ENCODE measurements at places on chromosomes 5 and 9.

GRCh38 chr9:106625259-106625789 is 237.6 kb upstream of the ZNF462 start:
- no peak for DNase-seq

DNA sequence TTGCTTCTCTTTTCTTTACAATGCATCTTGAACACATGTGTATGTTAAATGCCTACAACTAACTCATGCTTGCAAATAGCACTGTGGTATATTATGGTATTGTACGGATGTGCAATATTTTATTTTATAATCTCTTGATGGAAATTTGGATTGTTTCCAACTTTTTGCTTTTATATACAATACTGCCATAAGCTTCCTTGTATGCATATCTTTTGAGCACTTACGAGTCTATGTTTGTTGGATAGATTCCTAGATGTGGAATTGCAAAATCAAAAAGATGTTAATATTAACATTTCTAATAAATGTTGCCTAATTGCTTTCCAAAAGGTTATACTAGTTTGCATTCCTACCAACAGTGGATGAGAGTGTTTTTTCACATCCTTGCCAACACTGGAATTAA is 3.4 kb upstream of the GALNT12 start:
- DNase-seq, result no peak

DNA sequence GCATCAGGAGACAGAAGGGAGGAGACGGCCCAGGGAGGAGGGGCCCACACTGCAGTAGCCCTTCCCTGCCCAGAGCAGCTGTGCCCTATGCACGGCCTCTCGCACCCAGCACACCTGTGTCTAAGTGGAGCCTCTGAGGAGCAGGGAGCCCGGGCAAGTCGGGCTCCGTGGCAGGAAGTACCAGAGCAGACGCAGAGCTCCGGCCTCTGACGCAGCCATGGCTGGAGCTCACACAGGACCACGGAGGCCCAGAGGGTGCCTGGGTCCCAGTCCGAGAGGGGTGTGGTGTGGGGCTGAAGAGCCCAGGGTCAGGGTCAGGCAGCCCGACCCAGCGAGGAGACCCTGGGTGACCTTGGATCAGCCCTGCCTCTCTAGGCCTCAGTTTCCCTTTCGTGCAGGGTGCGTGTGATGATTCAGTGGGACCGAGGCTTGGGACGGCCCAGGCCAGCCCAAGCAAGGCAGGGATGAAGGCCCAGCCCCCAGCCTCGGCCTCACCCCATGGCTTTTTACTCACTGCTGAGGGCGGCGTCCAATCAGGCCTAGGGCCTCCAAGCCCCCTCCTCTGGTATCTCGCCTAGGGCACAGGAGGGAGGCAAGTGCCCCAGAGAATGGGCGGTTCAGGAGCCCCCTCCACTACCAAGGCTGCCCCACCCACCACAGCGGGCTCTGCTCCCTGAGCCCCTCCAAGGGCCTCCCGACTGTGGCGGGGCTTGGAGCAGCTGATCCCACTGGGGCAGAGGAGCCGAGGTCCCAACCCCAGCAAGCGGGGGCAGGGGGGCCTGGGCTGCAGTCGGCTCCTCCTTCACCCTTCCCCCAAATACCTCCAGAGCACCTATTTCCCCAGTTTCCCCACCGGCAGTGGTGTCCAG is 4.3 kb upstream of the AGPAT2 start:
- no peak for DNase-seq

- no peak for DNase-seq
Measured at GRCh38 chr9:104747245-104747564, 278 bp upstream of the NIPSNAP3A start.

DNA sequence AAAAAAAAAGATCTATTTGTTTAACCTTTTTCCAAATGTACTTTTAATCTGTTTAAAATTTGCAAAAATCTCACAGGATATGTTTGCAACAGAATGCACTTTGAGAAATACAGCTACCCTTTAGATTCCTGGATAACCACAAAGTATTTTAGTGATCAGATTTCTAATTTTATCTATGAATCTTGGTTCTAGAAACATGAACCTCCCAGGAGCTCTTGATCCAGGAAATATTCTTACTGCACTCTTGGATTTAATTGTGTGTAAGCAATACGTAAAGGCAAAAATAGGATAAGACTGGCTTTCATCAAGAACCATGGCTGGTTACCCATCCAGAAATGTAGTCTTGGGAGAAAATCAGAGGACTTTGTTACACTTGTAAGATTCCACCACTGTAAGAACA is 1581.8 kb upstream of the WWC1 start:
- DNase-seq, result no peak

- no peak for DNase-seq
Measured at GRCh38 chr5:108743319-108743718, 4.4 kb upstream of the FER start.

DNA sequence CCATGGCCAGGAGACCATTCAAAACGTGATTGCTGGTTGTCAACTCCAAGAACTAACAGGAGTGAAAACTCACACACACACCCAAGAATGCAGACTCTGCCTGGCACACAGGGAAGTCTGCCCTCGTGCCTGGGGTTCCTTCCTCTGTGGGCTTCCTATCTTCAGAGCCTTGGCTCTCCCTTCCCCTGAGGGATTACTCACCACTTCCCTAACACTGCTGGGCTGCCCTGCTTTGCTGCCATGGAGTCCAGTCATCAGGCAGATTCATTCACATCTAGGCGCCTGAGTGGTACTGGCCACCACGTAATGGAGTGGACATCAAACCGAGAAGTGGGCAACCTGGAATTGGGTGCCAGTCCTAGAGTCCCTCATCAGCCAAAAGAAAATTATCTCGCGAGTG is 76.4 kb upstream of the PRSS3 start:
- no peak for DNase-seq

- DNase-seq, result no peak
Measured at GRCh38 chr5:181133610-181134231, 2.8 kb upstream of the OR2V1 start.

- DNase-seq, result no peak
Measured at GRCh38 chr5:176781054-176781375, 29.3 kb upstream of the UNC5A start.

GRCh38 chr5:55582256-55582655 is 47.5 kb upstream of the PLPP1 start:
- no peak for DNase-seq

GRCh38 chr9:133509179-133510083 is 15.3 kb downstream of the MYMK start:
- DNase-seq, result no peak

- DNase-seq, result no peak
Measured at GRCh38 chr5:96329289-96329688, 103.8 kb downstream of the PCSK1 start.

DNA sequence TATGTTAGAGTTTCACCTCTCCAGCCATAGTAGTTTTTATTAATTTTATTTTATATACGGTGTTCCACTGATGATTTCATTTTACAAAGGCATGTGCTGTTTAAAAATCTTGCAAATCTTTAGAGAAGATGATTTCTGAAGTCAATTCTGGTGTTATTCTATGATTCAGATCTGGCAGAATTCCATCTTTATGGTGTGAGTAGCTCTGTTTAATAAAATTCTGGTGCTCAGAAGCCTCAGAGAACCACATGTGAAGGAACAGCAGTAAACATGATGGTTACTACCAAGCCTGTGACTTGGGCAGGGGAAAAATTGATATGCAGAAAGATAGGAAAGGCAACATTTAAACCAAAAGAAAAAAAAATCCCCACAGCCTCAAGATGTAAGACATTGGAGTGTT is 299.7 kb downstream of the NPR3 start:
- no peak for DNase-seq

- DNase-seq, result no peak
Measured at GRCh38 chr5:8905021-8905420, 640.9 kb downstream of the SEMA5A start.

DNA sequence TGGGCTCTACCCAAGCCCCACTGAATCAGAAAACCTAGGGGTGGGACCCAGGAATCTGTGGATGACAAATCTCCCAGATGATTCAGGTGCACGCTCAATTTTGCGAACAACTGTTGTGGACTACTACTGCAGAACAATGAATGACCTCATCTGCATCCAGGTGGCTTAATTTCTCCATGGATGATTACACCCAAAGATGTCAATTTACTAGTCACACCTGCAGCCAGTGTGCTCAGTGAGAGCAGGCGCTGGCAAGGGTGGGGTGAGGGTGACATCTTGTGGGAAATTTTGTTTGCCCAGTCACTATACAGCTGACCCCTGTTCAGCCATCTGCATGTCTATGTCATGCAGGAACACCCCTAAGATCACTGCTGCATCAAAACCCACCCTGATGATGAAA is 118.2 kb downstream of the ENTREP1 start:
- DNase-seq, result no peak

- DNase-seq, result no peak
Measured at GRCh38 chr9:130260816-130261765, 4.5 kb upstream of the HMCN2 start.

- no peak for DNase-seq
Measured at GRCh38 chr5:16809395-16810207, 126.5 kb downstream of the MYO10 start.

DNA sequence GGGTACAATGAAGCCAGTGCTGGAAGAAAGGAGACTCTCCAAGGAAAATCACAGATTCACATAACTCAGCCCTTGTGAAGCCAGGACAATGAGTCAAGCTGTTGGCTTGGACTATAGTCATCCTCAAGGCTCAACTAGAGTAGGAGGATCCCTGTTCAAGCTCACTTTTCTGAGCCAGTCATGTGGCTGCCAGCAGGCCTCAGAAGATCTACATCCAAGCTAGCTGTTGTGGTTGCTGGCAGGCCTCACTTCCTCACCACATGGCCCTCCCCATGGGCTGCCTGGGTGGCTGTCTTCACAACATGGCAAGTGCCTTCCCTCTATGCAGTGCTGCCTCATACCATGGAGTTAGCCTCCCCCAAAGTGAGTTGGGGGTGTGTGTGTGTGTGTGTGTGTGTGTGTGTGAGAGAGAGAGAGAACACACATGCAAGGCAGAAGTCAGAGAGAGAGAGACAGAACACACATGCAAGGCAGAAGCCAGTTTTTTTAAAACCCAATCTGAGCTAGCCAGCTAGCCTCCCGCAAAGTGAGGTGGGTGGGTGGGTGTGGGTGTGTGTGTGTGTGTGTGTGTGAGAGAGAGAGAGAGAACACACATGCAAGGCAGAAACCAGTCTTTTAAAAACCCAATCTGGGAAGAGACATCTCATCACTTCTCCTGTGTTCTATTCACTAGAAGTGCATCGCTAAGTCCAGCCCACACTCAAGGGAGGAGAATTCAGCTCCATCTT is 17.1 kb downstream of the SCAI start:
- DNase-seq, result peak; percentile 77

DNA sequence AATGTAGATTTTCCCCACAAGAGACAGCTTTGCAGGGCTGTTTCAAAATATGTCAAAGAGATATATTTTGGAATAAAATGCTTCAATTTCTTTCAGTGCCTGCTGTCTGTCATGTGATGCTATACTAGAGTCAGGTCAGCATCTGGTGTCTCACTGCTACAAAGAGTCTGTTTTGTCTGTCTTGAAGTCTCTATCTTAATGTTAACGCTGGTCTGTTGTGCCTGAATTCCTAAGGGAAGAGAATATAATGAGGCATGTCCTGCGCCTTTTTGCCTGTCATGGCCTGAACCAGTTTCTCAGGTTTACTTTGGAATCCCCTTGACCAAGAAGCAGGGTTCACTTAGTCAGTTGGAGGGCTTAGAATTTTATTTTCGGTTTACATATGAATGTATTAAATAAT is 176.4 kb downstream of the PDZD2 start:
- no peak for DNase-seq

- no peak for DNase-seq
Measured at GRCh38 chr5:33611877-33612276, 171.1 kb downstream of the TARS1 start.

GRCh38 chr5:108687595-108688200 is 60.0 kb upstream of the FER start:
- DNase-seq, result no peak

- no peak for DNase-seq
Measured at GRCh38 chr5:36057386-36057785, 9.3 kb downstream of the UGT3A2 start.
